ENCODE measurements at places on chromosomes 13 and 19.

DNA sequence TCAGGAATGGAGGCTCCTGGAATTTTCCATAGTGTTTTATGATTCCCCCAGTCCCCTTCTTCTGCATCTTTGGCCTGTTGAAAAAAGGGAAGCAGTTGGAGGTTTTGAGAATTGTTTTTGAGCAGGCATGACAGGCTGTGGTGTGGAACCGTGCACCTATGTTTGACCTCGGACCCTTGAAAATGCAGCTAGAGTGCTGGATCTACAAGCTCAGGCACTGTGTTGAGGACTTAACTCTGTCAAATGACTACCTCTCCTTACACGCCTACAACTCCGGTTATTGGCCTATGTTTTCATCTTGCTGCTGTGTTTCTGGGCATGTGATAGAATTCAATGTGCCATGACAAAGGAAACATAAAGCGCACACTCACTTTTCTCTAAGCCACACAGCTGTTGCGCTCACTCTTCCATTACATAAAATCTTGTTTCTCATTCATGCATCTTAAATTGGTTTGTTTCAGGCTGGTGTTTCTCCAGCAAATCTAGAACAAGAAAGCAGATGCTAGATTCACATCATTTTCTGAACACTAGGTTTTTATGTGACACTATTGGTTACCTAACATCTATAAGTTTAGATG lies 616.6 kb downstream of the FGF9 start:
- no peak for DNase-seq

GRCh38 chr13:35345992-35346391 lies 130.5 kb downstream of the MAB21L1 start:
- DNase-seq, result no peak

DNA sequence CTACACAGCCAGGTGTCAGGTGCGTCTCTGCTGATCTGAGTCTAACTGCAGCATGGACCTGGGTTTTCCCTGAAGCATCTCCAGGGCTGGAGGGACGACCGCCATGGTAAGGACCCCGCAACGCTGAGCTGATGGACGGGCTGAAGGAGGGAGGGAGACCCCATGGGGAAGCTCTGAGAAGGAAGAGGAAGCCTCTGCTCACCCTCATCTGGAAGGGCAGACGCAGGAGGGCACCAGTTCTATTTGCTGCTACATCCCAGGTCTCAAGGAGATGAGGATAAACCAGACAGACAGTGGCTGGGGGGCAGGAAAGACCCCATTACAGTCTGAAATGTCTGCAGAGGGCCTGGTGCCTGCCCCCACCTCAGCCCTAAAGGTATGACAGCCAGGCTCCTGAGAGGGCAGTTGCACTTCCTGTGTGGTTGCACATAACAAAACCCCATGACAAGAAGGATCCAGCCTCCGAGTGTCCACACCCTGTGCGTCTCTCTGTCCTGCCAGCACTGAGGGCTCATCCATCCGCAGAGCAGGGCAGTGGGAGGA lies at the start of gene LILRA2:
Gene LILRA2, plus strand, starts transcription at position 461 of the 543 bp plus-strand sequence. CDS start 89 bp downstream, outside the sequence.
- DNase-seq, result no peak

DNA sequence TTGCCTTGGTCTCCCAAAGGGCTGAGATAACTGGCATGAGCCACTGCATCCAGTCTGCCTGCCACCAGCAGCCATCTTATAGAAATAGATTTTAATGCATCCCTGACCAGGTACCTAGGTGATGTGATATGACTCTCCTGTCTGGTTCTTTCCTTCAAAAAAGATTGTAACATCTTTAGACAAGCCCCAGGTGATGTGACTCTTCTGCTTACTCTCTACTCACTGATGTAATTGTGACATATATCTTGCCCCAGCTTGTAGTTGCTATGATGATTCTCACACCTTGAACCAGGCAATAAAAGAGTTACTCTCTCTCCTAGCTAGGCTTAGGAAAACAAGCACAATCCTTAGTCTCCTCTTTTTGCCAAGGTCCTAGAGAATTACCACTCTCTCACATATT lies 30.6 kb upstream of the ZNF681 start:
- DNase-seq, result no peak

GRCh38 chr19:38554676-38555141 lies 63.0 kb downstream of the MAP4K1 start:
- no peak for DNase-seq

GRCh38 chr13:40639221-40639681 lies 27.2 kb downstream of the FOXO1 start:
- DNase-seq, result no peak

- no peak for DNase-seq
Observed at GRCh38 chr13:79772811-79773210, 291.9 kb downstream of the NDFIP2 start.

- no peak for DNase-seq
Observed at GRCh38 chr19:43499042-43499441, 5.5 kb downstream of the PHLDB3 start.
